ENCODE measurements at places on chromosomes 1 and 21. TPM values are rescaled to one million over a fixed set of nuclear protein-coding genes. Genes with fewer than 3 reads are reported as not detected.

- no peak for ATAC-seq
Measured at GRCh38 chr1:23796466-23797271, 3.9 kb downstream of the GALE start.

GRCh38 chr1:112541299-112541698 lies 32.5 kb downstream of the WNT2B start:
- ATAC-seq = no peak

DNA sequence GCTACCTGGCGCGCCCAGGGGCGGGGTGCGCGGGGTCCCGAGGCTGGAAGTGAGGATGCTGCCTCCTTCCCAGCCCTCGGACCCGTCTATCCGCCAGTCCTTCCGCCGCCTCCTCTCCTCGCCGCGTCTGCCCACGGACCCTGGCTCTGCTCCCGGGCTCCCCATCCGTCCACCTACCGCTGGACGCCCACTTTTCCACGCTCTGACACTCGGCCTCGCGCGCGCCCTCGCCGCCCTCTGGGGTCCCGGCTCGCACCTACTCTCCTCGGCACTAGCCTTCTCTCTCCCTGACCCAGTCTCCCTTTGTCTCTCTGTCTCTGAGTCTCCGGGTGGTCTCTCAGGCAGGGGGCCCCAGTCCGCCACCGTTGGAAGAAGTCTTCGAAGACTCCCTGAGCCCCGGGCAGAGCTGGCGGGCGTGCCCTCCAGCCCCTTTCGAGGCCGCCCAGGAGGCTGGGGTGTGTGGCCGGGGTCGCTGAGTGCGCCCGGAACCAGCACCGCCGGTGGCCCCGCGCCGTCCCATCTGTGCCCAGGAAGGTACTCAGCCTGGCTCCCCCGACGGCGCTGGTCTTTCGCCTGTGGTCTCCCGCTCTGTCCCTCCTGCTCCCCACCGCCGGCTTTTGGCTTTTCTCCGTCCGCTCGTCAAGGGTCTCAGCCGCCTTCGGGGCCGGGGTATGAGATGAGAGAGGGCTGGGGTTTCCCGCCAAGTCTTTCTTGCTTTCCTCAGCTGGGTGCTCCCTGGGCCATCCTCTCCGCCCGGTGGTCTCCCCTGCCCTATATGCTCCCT lies 610 bp downstream of the DRAXIN start:
- ATAC-seq = no peak

SERPINC1 gene
- total RNA-seq = not detected

WDR4 gene
- total RNA-seq = 10.0 TPM

Data from gastroesophageal sphincter (tissue), 4 donors.